ENCODE measurements at places on chromosomes 5 and 9. TPM values are rescaled to one million over a fixed set of nuclear protein-coding genes. Genes with fewer than 3 reads are reported as not detected.

DNA sequence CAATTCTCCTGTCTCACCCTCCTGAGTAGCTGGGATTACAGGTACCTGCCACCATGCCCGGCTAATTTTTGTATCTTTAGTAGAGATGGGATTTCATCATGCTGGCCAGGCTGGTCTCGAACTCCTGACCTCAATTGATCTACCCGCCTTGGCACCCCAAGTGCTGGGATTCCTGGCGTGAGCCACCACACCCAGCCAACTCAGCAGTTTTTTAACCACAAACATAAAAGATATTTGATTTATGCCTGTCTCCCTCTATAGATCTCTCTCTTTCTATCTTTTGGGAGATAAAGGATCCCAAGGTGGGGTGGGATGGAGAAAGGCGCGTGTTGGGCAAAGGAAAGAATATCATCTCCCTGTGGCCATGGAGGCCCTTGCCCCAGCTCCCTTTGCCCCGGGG, 26.8 kb downstream of the NR4A3 start:
- no peak for DNase-seq
- no peak overlapping the region for H3K4me3 ChIP-seq
- H3K4me1 ChIP-seq = no peaks in the 10 kb centered on the region
- no peaks in the 10 kb centered on the region for H3K27me3 ChIP-seq
- H3K27ac ChIP-seq = no peak overlapping the region

GRCh38 chr9:105039175-105039799, 111.3 kb upstream of the ABCA1 start:
- H3K27ac ChIP-seq = no peak overlapping the region
- no peaks in the 10 kb centered on the region for H3K4me1 ChIP-seq
- H3K27me3 ChIP-seq = no peaks in the 10 kb centered on the region

Gene ZFP62
- total RNA-seq = 8.8 TPM

DNA sequence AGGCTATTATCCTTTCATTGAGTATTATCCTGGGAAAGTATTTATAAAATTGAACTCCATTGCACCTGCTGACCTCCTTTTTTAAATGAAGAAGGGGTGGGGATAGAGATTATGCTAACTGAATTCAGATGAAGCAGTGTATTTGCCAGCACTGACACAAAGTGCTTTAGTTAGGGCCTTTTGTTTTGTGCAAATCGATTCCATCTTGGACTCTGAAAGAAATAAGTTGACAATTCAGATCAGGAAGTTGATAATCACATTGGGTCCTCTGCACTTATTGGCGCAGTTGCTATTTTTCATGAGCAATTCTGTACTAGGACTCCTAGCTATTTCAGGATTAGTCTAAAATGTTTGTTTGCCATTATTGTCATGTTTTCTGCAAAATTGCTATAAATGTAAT, 101.6 kb upstream of the FSD1L start:
- H3K4me1 ChIP-seq = no peaks in the 10 kb centered on the region
- no peaks in the 10 kb centered on the region for H3K27me3 ChIP-seq
- no peak overlapping the region for H3K4me3 ChIP-seq
- H3K27ac ChIP-seq = no peak overlapping the region

Gene CCDC180
- total RNA-seq = 1.3 TPM

Gene CLIC3
- total RNA-seq = 0.42 TPM

DNA sequence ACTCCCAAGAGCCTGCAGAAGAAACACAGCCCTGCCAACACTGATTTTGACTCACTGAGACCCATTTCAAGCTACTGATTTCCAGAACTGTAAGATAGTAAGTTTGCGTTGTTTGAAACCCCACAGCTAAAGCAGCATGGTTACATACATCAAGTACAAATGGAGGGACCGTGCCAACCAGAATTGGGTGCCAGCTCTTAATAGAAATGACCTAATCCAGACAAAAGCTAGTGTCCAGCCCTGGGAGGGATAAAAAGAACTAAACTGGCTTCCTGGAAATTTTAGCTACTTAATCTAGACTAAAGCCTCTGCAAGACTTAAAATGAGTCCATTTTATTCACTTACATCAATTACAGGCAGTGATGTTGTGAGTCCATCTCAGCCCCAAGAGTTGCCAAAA, 122.6 kb downstream of the ADAMTS12 start:
- DNase-seq = no peak
- no peak overlapping the region for H3K27ac ChIP-seq
- H3K4me1 ChIP-seq = no peaks in the 10 kb centered on the region
- H3K27me3 ChIP-seq = no peaks in the 10 kb centered on the region
- H3K36me3 ChIP-seq = no peaks in the 10 kb centered on the region
- H3K4me3 ChIP-seq = no peak overlapping the region

DNA sequence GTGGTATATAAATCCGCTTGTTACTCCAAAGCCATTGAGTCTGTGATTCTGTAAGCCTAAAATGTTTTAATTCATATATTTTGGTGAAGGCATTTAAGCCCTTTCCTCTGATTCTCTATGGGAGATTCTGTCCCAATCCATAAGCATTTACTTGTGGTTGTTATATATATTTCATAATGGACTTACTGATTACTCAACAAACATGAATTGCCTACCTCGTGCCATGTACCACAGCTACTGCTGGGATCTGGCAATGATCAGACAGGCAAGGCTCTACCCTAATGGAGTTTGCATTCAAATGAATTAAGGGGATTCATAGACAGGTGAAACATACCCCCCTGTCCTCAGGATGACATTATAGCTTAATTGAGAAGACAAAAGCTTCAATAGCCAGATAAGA, 54.5 kb downstream of the C9orf152 start:
- H3K4me3 ChIP-seq = no peak overlapping the region
- peaks cover 20% of the 10 kb centered on the region for H3K4me1 ChIP-seq
- no peak overlapping the region for H3K27ac ChIP-seq
- DNase-seq = no peak
- peaks cover 2% of the 10 kb centered on the region for H3K36me3 ChIP-seq
- no peaks in the 10 kb centered on the region for H3K27me3 ChIP-seq

DNA sequence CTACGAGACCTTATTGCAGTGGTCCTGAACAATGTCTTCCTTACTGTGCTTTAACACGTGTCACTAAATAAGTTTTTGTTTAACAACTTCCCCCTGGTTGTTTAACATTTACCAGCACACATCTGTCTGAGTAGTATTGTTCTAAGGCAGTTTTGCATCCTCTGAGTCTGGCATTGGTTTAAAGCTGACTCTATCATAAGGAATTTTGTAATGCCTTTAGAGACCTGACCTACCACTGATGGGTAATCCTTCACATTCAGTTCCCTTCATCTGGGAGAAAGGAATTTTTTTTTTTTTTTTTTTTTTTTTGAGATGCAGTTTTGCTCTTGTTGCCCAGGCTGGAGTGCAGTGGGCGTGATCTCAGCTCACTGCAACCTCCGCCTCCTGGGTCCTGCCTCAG, 20.0 kb upstream of the PCAT7 start:
- no peaks in the 10 kb centered on the region for H3K36me3 ChIP-seq
- no peaks in the 10 kb centered on the region for H3K27me3 ChIP-seq
- DNase-seq = no peak
- no peak overlapping the region for H3K4me3 ChIP-seq

Gene PCDHB15
- 0.28 TPM for total RNA-seq

GRCh38 chr5:171882118-171882517, 96.5 kb downstream of the SMIM23 start:
- peaks cover 6% of the 10 kb centered on the region for H3K36me3 ChIP-seq
- no peaks in the 10 kb centered on the region for H3K27me3 ChIP-seq
- H3K4me1 ChIP-seq = no peaks in the 10 kb centered on the region
- H3K4me3 ChIP-seq = no peak overlapping the region
- H3K27ac ChIP-seq = no peak overlapping the region
- DNase-seq = no peak

Gene ITK
- total RNA-seq = 1.5 TPM

Gene PCDHGB2
- total RNA-seq = 0.47 TPM

DNA sequence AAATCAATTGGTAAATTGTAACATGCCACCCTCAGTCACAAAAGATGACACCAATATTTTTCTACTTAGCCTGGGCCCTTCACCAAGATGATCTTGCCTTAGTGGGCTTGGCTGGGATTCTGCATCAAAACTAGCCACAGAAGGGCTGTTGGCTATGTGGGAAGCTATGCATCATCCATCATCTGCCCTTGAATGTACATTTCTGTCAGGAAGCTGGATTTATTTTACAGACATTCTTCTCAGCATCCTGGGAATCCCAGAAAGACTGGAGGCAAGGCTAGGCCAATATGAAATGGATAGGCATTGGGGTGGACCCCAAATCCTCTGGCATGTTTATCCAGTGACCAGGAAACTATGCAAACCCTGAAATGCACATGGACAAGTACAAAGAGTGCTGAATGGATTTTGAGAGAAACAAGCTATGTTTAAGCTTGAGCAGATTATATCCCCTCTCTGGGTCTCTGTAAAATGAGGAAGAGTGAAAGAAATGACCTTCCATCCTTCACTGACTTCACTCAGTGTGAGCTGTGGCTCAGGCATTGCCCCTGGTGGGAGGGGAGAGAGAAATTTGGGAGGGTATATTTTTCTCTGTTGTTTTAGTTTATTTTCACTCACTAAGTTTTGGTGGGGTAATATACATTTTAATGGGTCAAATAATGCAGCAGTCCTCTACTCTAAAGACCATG, 283.6 kb downstream of the EBF1 start:
- no peak overlapping the region for H3K27ac ChIP-seq
- H3K4me1 ChIP-seq = no peaks in the 10 kb centered on the region
- no peaks in the 10 kb centered on the region for H3K27me3 ChIP-seq
- no peak overlapping the region for H3K4me3 ChIP-seq
- DNase-seq = no peak
- H3K36me3 ChIP-seq = no peaks in the 10 kb centered on the region

Gene PCDHA12
- 0.08 TPM for total RNA-seq

- no peak for DNase-seq
- peaks cover 12% of the 10 kb centered on the region for H3K4me1 ChIP-seq
- no peaks in the 10 kb centered on the region for H3K36me3 ChIP-seq
- H3K27me3 ChIP-seq = no peaks in the 10 kb centered on the region
Observed at GRCh38 chr5:43065387-43065947, 25.3 kb upstream of the ANXA2R start.

Gene THBS4
- total RNA-seq = 0.08 TPM

Gene ARL14EPL
- total RNA-seq = not detected

- no peaks in the 10 kb centered on the region for H3K4me1 ChIP-seq
- H3K27me3 ChIP-seq = no peaks in the 10 kb centered on the region
- no peak overlapping the region for H3K4me3 ChIP-seq
Observed at GRCh38 chr5:145778144-145778900, 56.8 kb downstream of the PRELID2 start.

- no peaks in the 10 kb centered on the region for H3K27me3 ChIP-seq
- DNase-seq = no peak
- no peak overlapping the region for H3K27ac ChIP-seq
Observed at GRCh38 chr9:94805051-94805489, 78.6 kb downstream of the AOPEP start.

DNA sequence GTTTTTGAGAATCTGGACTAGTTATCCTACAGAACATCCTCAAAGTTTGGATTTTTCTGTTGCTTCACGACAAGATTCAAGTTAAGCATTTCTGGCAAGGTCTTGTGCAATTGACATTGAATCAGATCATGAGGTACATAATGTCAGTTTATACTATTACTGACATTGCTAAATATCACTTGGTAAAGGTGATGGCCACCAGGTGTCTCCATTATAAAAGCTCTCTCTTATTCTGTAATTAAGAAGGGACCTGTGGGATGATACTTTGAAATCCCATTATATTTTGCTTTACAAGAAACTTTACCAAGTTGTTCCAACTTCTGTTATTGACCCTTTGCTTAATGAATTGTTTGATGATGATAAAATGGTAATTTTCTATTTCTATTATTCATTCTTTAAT, 131.0 kb upstream of the ASTN2 start:
- no peaks in the 10 kb centered on the region for H3K36me3 ChIP-seq
- H3K27ac ChIP-seq = no peak overlapping the region
- no peak overlapping the region for H3K4me3 ChIP-seq
- DNase-seq = no peak
- no peaks in the 10 kb centered on the region for H3K4me1 ChIP-seq

Gene PLAC8L1
- not detected for total RNA-seq

DNA sequence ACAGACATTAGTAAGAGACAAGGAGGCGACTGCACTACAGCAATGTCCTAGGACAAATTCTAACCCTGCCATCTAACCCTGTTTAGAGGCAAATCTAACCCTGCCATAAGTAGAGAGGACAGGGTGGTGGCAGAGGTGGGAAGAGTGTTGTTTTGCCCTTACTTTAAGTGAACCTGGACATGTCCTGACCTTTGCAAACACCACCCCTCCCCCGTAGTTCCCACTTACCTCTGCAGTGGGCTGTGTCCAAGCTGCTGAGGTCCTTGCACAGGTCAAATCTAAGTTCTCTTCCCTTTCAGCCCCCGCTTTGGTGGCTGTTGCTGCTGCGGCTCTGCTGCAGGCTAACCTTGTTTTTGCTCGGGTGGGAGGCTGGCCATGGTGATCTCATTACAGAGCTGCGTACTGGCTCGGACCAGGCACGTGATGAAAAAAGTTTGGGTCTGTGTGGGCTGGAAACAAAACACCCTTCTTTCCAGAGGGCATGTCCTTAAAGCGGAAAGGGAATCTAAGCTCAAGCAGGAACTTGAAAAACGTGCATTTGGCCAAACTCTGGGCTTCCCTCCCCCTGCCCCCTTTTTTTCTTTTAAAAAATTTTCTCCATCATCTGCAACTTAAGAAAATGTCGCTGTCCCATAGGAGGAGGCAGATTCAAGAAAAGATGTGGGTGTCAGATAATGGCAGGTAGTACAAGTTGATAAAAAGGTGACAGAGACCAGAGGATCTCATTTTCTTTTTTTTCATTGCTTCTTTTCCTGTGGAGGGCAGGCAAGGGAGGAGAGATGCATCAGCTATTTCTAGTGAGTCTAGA, at the start of gene FAXDC2:
Gene FAXDC2 (minus strand): TSS at position 349 of the 808 bp plus-strand sequence. CDS start 12,425 bp downstream, outside the sequence.
- peak within 1 kb of the TSS; percentile 81 for H3K27ac ChIP-seq
- peak; percentile 65 for DNase-seq
- no peaks in the 10 kb centered on the region for H3K4me1 ChIP-seq
- H3K36me3 ChIP-seq = no peaks in the 10 kb centered on the region

- H3K4me1 ChIP-seq = no peaks in the 10 kb centered on the region
- no peaks in the 10 kb centered on the region for H3K27me3 ChIP-seq
- no peak overlapping the region for H3K27ac ChIP-seq
- DNase-seq = no peak
- H3K36me3 ChIP-seq = no peaks in the 10 kb centered on the region
Observed at GRCh38 chr9:76882686-76883085, 23.2 kb downstream of the PRUNE2 start.

Gene SURF6
- total RNA-seq = 9.4 TPM

- no peak for DNase-seq
- H3K4me3 ChIP-seq = no peak overlapping the region
- no peaks in the 10 kb centered on the region for H3K36me3 ChIP-seq
- no peaks in the 10 kb centered on the region for H3K27me3 ChIP-seq
Observed at GRCh38 chr9:135850737-135851136, 56.6 kb downstream of the CAMSAP1 start.

All from liver (tissue), 10 donors.